Stimulated activated CD8-positive, alpha-beta memory T cell treated with anti-CD3 and anti-CD28 coated beads, Interleukin-7, amount 100 ng/mL, for 24 hours (primary cell): ENCODE measurements at places on chromosomes 6 and 20.

DNA sequence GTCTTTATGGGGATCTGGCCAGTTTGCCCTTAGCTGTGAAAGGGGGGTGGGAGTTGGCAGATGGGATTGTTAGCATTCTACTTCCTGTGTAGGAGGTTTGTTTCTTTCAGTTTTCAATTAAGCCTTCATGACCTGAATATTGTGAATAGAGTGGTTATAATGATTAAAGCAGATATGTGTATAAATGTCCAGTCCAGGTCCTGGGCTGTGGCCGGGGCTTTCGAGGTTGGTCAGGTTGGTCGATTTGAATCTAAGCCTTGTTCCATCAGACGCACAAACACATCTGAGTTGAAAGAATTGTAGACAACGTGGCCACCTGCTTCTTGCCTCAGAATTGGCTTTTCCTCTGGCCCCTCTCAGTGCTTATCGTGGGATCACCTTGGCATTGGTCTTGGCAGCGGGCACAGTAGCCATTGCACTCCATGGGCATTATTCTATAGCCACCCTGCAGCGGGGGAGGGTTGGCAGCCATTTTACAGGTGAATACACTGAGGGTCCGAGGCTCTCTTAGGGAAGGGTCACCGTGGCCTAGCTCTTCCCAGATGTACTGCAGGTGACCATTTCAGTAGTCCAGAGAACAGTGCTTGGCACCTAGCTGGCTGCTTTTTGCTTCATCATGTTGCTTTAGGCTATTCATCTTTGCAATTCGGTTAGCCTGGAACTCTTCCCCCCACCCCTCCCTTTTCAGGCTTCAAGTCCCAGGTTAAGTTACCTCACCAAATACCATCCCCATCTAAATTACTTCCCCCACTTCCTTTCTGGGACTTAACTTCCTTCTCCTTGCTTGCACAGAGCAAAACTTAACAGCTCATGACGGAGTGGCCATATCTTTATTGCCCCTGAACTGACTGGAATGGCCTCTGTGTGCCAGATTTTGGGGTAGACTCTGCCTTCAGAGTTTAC, 1.1 kb downstream of the RNF114 start:
- DNase-seq = no peak

DNA sequence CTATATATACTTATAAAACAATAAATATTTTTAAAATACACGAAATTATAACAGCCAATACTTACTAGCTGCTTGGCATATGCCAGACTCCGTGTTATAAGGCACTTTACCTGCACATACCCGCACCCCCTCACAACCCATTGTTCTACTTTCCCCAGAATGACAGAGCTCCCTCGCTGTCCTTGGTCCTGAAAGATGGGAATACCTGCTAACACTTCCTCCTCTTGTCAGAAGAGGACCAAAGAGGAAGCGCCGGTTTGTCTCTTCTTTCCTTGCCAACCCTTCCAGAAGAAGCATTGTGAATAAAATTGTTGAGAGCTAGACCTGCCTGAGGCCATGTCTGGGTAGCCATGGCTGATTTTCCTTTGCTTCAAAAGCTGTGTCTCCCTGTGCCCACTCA, 149.3 kb downstream of the PTPRT start:
- no peak for DNase-seq

DNA sequence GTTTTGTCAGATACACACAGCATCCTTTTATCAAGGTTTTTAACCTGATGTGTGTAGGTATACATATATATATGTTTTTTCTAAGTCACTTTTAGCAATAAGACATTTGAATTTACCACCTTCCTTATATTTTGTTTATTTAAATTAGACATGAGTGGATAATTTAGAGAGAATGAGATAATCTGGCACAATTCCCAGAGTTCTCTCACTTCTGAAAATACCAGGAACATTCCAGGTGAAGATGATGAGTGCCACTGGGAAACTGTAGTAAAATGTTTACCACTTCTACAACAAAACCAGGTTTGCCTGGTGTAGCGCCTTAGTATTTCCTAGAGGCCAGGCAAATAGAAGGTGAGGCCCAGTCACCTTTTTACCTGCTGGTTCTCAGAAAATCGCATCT, 189.5 kb downstream of the TMEM242 start:
- DNase-seq = no peak

DNA sequence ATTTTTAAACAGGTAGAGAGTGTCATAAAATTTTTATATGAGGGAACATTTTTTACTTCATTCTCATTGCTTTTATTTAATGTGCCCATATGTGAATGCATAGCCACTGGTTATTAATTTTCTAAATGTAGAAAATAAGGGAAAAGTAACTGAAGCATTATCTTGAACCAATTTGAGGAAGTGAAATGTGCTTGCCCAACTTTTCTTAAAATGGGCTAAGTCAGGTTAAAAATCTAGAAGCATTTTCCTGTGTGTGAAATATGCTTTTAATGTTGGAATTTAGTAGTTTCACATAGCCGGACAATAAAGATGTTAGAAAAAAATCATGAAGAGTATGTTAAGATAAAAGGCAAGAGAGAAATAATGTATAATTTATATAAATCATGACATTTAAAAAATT, 3.8 kb downstream of the SEC23B start:
- no peak for DNase-seq

GRCh38 chr6:155121699-155122098, 126.6 kb downstream of the TIAM2 start:
- DNase-seq = no peak

DNA sequence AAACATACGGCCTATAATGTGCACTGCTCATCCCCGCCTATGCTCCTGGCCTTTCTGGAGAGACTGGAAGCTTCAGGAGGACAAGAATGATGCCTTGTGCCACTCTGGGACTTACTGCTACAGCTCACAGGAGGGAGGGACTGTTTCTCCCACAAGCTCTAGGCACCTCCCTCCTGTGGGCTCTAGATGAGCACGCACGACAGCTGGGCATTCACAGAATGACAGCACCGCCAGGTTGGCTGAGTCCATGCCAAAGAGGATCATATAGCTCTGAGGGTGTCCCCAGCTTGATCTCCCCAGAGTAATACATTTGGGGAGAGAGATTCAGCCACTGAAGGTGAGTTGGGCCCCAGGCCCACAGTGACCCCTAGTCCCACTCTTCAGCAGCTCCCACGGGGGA, 10.1 kb upstream of the PGC start:
- DNase-seq = no peak

GRCh38 chr20:49510562-49511122, 28.2 kb upstream of the KCNB1 start:
- no peak for DNase-seq

GRCh38 chr6:28337121-28337520, 1.2 kb upstream of the ZSCAN31 start:
- no peak for DNase-seq

DNA sequence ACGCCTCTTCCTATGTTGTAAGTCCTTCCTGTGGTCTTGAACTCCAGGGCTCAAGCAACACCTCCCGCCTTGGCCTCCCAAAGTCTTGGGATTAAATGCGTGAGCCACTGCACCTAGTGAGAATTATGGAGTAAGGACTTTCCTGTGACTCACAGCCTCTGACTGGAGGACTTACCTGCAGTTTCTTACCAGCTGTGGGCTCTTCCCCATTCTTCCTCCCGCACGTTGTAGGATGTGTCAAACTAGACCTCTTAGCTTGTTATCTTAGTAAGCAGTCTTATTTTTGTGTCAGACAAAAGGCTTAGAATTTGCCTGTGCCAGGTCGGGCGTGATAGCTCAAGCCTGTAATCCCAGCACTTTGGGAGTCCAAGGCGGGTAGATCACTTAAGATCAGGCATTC, 30.9 kb downstream of the BAK1 start:
- no peak for DNase-seq

GRCh38 chr6:157885211-157885788, 62.3 kb downstream of the SNX9 start:
- DNase-seq = no peak

DNA sequence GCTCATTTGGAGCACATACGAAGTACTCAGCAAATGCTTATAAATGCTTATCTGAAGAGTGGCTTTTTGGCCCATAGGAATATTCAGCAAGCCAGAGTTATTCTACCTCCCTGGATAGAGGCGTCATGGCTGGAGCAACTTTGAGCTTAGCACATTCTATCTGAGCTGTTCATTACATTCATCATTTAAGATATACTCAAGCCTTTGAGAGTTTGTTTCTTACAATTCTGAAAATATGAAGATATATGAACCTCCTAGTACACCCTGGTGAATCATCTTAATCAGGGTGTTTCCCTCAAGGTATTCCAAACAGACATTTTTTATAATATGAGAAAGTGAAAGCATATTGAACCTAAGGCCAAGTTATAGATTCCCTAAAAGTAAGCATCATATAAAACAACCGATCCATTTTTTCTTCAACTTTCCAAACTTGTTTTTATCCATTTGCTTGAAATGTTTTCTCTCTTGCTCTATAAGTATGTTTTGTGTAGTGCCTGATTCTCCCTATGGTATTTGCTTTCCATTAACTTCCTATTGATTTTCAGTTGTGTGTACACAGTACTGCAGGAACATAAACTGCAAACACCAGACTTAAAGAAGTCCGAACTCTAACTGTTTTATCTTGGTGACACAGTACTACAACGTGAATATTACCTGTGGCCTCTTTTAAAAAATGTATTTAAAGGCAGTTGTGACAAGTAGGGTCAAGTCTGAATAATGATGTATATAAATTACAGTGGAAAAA, 139.7 kb upstream of the PTPRK start:
- DNase-seq = no peak

DNA sequence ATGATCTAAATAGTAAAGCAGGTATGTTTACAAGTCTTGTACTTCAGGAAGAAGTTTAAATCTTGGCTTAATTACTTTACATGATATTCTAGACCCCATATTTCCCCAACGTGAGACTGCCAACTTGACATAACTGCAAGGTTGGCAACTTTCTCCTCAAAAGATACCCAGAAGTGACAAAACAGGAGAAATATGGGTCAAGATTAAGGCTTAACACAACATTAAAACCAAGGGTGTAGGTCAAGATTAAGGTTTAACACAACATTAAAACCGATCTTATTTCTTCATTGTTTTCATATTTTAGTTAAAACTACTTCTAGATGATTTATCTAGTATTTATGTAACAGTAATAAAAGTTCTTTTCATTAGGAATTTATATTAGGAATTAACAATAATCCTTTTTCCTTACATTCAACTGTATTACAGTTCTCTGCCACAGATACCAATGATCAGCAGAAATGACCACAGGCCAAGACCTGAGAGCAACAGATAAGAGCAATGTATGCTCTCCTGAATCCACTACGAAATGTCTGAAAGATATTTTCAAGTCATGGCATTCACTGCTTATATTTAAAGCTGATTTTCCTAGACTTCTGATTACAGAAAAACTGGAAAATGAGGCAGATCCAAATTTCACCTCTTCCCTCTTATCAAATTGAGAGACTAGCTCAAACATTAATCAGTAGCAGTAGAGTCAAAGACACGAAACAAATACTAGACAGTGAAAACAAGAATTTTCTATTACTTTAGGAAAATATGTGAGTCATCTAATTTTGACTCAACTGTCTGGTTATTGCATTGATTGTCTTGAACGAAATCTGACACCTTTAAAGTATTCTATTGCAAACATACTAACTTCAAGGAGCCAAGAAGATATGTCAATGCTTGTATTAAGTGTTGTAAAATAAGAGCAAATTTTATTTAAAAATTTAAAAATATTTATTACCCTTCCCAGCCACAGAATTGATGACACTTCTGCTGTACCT, 72.3 kb downstream of the RNGTT start:
- DNase-seq = no peak

- DNase-seq = no peak
Measured at GRCh38 chr20:14711652-14712051, 374.2 kb upstream of the FLRT3 start.

GRCh38 chr20:16622501-16622900, 49.3 kb upstream of the KIF16B start:
- DNase-seq = no peak

DNA sequence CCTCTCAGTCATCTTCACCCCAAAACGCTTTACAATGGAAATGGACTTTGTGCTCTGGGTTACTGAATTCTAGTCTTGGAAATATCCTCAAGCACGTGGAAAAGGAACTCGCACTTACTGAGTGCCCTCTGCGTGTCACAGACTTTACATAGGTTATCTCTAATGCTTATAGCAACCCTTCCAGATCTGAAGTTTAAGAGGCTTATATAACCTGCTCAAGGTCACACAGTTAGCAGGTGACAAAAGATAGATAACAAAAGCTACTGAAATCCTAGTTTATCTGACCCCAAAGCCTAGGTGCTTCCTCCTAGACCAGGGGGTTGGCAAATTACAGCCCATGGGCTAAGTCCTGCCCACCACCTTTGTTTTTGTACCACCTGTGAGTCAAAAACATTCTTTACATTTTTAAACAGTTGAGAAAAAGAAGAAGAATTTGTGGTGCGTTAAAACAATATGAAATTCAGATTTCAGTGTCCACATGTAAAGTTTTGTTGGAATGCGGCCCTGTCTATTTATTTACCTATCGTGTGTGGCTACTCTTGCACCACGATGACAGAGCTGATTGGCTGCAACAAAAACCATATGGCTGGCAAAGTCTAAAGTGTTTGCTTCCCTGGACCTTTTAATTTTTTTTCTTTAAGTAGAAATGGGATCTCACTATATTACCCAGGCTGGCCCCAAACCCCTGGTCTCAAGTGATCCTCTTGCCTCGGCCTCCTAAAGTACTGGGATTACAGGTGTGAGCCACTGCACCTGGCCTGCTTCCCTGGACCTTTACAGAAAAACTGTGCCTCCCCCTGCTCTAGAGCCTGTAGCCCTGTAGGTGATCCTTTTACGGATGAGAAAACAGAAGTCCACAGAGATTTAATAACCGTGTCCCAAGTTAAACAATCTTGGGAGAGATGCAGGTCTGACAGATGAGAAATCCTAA, 110.2 kb upstream of the RREB1 start:
- DNase-seq = no peak

DNA sequence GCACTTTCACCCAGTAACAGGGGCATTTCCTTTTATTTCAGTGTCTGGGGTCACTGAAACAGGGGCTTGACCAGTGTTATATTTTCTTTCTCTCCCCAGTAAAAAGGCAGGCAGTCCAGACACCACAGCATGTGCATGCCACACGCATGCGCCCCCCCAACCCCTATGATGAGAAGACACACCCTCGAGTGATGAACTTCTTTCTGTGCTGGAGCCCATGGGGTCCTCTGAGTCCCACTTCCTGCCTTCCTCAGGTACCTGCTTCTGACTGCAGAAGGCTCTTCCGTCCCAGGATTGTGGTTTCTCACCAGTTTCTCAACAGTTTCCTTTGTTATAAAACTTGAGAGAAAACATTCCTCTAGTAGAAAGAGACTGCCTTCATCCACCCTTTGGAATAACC, 45.7 kb upstream of the TMEM181 start:
- no peak for DNase-seq
